ENCODE measurements at places on chromosomes 13 and 19.

DNA sequence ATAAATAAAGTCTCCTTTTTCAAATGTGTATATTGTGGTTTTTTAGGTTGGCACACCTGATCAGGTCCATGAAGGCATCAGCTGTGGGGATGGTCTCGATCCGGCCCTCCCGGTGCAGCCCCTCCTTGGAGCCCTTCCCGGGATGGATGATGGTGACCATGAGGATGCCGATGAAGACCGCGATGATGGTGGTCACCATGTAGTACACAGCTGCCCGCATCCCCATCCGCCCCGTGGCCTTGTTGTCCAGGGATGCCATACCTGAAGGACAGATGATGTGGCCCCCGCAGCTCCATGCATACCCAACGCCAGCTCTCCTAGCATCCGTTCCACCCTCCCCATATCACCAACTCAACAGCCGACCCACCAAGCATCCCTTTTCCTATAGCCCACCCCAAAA lies 11.4 kb downstream of the SLC1A6 start:
- DNase-seq, result no peak

GRCh38 chr19:47839913-47840312 lies 18.2 kb downstream of the CRX start:
- DNase-seq, result no peak

GRCh38 chr19:48806818-48807589 lies 3.8 kb downstream of the BCAT2 start:
- DNase-seq, result no peak

DNA sequence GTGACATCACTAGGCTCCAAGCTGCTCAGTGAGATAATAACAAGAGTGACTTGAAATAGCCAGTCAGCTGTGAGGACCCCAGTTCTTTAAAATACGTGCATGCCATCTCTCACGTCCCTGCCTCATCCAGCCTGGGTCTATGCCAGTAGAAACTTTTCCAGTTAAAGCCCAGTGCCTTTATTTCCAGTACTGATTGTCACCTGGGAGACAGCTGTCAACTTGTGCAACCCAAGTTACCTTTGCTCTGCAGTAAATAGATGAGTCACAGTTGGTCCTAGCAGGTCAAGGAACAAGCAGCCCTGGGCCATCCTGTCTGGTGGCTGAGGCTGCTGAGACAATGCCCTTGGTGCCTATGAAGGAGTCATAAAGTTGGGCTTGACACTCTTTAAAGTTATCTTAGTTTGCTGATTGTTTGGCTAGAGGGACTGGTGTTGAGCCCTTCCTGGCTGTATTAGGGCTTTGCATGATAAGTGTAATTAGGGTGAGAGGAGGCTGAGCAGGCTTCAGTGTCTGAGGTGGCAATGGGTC lies 228.7 kb downstream of the LACC1 start:
- no peak for DNase-seq

- DNase-seq, result no peak
Measured at GRCh38 chr13:36421447-36421846, 10.8 kb upstream of the CCNA1 start.

GRCh38 chr13:106099765-106100164 lies 435.7 kb downstream of the EFNB2 start:
- DNase-seq, result no peak

DNA sequence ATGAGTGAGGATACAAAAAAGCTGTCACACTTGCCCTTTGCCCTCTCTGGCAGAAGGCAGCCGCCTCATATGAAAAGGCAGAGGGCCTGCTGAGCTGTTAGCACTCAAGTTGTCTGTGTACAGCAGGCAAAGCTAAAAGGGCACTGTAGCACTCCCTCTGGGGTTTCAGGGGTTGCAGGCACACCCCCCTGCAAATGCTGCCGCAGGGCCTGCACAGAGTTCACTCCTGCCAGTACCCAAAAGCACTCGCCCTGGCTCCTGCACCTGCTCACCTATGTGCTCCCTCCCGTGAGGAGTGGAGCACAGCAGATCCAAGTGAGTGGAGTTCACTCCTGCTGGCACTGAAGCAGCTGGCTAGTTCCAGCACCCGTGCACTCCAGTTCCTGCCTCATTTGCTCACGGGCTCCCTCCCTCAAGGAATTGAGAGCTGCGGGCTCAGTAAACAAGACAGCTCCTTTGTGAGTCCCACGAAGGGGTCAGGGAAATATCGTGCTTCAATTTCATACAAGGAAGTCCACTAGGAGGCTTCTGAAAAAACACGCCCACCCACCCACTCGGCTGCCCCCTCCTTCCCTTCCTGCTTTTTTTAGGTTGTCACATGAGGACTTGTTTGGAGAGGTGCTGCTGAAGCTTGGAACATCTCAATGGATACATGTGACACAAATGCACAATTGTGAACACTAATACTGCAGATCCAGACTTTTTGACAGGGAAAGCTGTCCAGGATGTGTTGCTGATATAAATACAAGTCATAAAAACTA lies 9.9 kb upstream of the RCBTB2 start:
- DNase-seq, result peak; percentile 46

DNA sequence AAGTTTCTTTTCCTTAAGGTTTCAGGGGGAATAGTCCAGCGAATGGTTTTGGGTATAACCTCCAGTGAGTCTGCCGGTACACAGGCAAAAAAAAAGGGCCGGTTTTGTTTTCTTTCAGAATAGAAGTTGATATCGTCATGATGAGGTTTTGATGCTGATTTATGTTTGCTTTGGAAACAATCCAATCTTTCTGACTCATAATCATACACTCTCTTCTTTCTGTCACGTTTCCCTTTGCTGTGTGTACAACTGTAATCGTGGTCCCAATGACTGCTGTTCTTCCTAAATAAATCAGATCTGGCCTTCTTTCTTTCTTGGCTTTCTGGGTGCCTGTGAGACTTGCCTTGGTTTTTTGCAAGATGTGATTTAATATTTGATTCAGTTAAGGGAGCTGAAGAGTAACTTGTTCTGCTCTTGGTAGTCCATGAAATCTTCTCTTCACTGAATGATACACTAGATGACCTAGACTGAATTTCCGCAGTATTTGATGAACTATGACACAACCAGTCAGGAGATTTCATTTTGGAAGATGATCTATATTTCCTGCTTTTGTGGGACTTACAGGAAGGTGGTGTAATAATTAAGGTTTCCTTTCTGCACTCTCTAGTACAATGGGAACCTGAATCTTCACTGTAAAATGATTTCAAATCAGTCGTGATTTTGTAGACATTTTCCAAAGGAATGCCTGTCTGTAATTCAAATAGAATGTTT lies 34.9 kb upstream of the METTL21C start:
- no peak for DNase-seq

DNA sequence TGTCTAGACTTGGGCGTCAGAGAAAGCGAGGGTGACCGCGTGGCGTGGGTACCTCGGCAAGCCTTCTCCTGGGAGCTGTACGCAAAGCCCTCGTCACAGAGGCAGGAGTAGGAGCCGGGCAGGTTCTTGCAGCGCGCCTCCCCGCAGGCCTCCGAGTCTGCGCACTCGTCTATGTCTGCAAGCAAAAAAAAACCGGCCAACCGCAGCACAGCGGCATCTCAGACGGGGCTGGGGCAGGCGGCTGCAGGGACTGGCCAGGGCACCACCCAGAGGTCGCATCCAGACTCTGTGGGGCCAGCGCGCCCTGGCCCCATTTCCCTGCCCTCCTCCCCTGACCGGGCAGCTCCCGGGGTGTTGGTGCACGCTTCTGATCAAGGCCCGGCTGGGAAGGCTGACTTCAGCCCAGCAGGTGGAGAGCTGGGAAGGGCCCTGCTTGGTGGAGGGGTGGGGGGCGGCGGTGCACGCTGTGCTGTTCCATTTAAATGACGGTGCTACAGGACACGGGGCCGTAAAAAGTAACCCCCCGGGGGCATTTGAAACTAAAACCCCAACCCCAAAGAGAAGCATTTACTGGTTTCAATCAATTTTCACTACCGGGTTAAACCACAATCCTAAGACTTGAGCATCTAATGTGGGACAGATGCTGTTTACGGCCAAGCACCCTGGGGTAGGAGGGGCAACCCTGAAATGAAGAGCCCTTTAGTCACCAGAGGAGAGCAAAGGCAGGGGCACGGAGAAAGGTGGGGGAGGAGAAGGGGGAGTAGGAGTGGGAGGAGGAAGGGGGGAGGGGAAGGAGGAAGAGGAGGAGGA lies 28.2 kb downstream of the GAS6 start:
- DNase-seq, result peak; percentile 45

- no peak for DNase-seq
Measured at GRCh38 chr19:35165200-35166058, 10.9 kb downstream of the FXYD5 start.

GRCh38 chr13:30045916-30046704 lies 195.7 kb upstream of the UBL3 start:
- no peak for DNase-seq

GRCh38 chr19:7004313-7004931 lies 16.8 kb downstream of the MBD3L2B start:
- DNase-seq, result no peak

GRCh38 chr13:114315074-114315785 lies 927 bp downstream of the CHAMP1 start:
- DNase-seq, result no peak

- DNase-seq, result no peak
Measured at GRCh38 chr19:41688098-41688497, at the start of gene CEACAM7. Gene CEACAM7, minus strand, starts transcription at chr19:41688270. Its CDS starts 105 bp downstream, at chr19:41688165.

DNA sequence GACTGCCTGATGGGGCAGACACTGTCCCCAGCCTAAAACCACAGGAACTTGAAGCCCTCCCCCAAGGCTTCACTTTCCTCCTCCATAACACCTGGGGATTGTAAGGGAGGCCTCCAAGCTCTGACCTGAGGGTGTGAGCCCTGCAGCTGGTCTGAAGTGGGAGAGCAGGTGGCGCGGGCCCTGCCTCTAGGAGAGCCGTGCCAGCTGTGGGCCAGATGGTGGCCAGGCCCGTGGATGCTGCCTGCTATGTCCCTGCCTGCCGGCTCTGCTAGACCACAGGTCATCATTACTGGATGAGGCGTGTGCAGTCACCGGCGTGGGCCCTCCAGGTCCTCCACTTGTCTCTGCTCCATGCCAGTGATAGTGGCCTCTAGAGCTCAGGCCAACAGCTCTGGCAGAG lies 3.5 kb upstream of the KLHL26 start:
- DNase-seq, result peak; percentile 11

DNA sequence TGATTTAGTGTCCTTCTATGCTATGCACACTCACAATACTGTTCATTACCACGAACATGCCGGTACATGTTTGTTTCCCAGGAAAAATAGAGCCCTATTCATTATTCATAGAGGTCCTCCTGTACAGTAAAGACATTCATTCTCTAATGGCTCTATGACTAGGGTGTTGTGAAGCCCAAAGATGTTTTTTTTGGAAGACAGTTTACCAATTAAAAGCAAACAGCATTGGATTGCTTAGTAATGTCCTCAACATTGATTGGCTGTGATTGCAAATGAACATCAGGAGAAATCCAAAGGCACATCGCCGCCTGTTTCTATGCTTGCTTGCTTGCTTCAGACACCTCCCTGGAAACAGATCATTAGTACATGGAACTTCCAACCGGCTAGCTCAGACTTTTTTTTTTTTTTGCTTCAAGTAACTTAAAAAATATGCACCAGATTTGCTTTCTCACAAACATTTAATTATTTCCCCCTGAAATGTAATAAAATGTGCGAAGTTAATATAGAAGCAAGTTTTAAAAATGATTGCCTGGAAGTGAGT lies 8.8 kb upstream of the GPC6 start:
- peak; percentile 56 for DNase-seq

DNA sequence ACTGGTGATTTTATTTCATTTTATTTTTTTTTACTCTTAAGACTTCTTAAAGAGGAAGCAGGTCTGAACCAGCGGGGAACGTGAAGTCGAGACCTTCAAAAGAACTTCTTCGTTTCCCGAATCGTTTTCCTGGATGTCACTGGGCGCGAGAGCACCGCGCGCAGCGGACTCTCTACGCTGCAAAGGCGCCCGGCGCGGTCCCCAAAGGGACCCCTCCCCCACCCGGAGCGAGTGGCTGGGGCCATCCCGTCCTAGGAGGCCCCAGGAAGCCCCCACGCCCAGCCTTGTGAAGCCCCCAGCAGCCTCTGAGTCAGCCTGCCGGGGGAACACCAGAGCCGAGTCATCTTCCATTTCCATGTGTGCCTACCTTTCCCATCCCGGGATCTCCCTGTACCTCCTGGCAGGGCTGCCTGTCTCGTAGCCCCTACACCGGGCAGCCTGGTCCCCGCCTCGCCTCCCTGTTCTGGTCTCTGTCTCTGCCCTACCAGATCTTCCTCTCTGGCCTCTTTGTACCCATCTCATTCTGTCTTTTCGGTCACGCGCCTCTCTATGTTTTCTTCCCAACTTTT lies 608 bp downstream of the CD70 start:
- DNase-seq, result no peak

DNA sequence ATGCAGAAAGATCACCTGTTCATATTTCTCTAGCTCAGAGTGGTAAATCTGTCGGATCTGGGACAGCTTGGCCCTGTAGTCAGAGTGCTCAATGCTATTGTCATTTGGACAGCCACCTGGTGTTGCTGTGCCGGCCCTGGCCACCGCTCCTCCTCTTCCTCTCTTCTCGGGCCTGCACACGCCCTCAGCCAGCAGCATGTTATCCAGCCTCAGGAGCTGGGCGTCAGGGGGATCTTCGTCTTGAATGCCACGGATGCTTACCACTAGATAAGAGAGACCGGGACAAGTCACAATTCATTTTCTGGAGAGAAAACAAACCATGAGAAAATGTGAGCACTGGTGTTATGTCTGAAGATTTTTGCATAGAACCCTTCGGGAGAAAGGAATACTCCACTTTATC lies 32.5 kb downstream of the CILP2 start:
- no peak for DNase-seq

- no peak for DNase-seq
Measured at GRCh38 chr13:35771898-35772297, 295.4 kb upstream of the MAB21L1 start.

DNA sequence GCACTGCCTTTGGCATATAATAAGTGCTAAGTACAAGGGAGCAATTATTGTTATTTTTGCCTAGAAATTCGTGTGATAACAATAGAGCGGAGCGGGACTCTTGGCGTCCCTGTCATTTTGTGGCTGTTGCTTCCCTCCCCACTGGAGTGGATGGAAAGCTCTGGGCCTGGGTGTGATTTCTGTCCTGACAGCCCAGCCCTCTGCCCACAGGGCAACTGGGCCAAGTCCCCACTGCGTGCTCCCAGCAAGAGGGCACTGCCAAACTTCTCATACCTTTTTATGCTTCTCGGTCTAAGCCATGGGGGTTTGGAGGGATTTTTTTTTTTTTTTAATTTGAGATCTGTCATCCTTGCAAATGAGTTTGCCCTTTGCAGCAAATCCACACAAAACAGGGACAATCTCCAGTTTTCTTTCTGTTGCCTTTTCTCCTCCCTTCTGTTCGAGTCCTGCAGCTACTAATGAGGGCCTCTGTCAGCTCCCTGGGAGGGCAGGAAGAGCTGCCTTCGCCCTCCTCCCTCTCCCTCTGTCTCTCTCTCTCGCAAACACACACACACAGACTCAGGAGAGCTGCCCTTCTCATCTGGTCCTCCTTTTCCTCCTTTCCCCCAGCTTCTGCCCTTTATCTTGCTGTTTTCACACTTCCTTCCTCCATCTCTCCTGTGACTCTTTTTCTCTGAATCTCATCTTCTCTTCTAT lies 103.9 kb downstream of the DNAJC15 start:
- DNase-seq, result no peak
